Muscle of arm (tissue), 14 donors: ENCODE measurements at places on chromosomes 13 and 19.

DNA sequence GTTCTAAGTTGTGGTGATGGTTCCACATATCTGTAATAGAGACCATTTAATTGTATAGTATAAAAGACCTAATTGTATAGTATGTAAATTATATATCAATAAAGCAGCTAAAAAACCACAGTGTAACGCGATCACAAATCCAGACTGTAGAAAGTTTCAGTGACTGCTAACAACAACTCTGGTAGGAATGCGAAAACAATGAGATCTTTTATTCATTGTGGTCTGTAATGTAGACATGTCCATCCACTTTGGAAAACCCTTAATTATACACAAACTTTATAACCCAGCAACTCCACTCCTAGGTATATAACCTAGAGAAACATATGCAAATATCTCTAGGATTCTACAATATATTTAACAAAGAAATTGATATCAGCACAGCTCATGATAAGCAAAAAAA lies 549.5 kb downstream of the SLITRK1 start:
- no peak for DNase-seq

- no peak for DNase-seq
Measured at GRCh38 chr13:43470610-43471009, 316.2 kb downstream of the ENOX1 start.

DNA sequence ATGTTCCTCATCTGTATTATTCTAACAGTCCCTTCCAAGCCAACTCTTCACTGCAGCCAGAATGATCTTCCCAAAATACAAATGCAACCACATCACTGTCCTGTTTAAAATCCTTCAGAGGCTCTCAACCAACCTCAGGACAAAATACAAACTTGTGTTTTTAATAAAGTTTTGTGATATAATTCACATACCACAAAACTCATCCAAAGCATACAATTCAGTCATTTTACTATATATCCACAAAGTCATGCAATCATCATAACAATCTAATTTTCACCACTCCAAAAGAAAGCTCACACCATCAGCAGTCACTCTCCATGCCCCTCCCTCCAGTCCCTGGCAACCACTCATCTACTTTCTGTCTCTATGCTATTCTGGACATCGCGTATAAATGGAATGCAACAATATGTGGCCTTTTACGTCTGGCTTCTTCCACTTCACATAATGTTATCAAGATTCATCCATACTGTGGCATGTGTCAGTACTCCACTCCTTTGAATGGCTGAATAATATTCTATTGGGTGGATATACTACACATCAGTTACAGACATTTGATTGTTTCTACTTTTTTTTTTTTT lies 81.7 kb upstream of the DOCK9 start:
- no peak for DNase-seq

- DNase-seq = no peak
Measured at GRCh38 chr19:50330365-50331078, 1.3 kb upstream of the KCNC3 start.

- no peak for DNase-seq
Measured at GRCh38 chr13:40969169-40969901, 49.8 kb downstream of the ELF1 start.

DNA sequence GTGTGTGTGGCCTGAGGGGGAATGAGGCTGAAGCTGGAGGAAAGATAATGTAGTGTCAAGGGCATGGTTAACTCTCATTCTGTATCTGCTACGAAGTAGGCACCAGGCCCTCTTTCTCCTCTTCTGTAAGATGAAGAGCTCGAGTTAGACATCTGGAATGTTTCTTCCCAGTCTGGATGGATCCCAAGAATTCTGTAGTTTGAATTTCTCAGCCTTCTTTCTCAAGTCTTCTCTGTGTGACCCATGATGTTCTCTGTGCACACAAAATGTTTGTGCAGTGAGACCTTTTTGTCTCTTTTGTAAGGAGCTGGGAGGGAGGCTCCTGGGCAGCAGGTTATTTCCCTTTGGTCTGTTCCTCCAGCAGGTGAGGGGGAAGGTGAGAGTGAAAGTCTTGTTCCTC lies 13.7 kb downstream of the FGF9 start:
- DNase-seq = no peak
